ENCODE measurements at places on chromosomes 4 and X.

GRCh38 chr4:121709766-121710405, 13.1 kb upstream of the ANXA5 start:
- DNase-seq = no peak

DNA sequence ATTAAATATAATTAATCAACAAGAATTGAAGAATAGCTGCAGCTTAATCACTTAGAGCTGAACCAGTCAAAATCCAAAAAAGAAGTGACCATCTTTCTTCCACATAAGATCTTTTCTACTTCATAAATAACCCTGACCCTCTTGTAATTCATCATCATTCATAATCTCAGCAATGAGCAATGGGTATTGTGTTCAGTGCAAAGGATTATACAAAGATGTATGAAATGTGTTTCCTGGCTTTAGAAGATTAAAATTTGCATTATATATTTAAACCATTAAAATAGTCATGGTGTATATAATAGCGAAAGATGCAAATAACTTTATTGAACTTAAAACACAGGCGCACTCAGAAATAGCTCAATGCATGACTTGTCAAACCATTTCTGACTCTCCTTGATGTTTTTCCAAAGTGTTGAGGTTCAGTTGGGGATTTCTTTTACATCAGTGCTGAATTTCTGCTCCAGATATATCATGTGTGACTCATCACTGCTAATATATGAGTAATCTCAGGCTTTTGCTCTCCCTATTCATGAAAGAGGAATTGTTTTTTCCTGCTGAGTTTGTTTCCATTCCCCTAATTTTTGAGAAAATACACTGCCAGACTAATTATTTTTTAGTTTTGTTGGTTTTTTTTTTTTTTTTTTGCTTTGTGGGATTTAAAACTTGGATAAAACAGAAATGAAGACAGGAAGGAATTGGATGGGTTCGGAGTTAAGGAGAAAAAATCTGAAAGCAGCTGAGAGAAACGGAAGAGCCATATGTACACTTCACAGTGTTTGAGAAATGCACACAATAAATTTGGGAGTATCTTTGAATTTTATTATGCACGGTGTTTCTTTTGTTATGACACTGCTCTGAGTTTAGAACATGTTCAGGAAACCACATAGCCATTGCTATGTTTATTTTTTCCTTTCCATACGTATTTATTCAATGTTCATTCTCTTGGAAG, 290.1 kb upstream of the PCDH7 start:
- DNase-seq = no peak

DNA sequence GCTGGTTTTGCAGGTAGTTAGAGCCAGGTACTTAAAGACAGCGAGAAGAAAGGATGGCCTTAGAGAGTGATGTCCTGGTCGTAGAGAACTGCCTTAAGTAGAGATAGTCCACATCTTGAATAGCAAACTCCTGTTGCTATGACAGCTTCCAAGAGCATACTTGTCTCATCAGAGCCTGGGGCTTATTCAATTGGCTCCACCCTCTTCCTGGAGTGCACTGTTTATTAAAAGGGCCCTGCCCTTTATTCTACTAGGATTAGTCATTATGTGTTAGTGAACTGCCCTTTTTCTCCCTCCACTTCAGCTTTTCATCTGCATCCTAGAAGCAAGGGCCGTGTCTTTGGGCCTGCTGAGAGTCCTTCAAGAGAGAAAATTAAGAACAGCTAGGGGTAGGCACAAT, 94.5 kb upstream of the EOLA2 start:
- no peak for DNase-seq

DNA sequence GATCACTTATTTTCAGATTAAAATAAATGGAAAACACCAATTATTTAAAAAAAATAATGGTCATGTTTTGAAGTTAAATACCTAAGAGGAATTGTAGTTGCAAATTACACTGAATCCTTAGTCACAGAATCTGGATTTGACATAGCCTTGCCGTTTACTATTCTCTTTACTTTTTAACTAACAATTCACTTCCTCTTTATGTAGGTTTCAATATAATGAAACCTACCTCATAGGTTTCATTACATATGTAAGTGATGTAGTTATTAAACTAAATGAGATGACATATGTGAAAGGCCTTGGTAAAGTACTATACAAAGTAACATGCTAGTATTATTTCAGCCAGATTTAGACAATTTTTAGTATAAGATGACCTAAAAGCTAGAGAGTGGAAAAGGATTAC, 6.5 kb downstream of the SPP1 start:
- DNase-seq = no peak

GRCh38 chr4:111630705-111631104, 514.5 kb upstream of the FAM241A start:
- no peak for DNase-seq

DNA sequence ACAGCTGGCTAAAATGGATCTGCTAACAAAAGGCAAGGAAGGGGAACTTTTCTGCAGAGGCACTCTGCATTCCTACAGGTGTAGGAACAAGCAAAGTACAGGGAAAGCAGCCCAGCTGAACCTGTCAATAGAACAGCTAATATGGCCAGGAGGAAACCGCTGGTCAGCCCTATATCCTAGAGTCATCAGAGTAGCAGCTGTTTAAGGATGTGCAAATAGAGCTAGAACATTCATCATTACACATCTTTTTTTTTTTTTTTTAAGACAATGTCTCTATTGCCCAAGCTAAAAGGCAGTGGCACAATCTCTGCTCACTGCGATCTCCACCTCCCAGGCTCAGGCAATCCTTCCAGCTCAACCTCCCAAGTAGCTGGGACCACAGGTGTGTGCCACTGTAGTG, 163.0 kb downstream of the BTC start:
- no peak for DNase-seq

DNA sequence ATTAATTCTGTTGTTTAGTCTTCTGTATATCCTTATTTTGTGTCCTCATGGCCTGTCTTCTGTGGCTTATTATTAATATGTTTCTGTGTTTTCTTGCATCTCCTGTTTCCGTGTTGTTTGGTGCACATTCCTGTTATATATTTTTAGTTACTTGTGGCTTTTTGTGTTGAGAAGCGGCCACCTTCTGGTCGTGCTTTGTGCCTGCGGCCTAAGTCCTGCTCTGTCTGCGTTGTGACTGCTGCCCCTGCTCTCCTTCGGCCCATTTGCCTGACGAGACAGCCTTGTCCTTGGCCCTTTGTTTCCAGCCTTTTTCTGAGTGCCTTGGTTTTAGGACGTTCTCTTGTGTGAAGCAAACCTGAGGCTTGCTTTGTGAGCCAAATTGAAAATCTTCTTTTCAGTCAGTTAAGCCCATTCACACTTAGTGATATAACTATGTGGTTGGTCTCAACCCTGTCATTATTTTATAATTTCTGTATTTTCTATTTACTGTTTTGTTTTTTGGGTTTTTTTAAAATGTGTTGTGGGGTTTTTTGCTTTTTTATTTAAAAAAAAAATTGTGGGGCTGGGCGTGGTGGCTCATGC, 43.8 kb downstream of the TNIP2 start:
- DNase-seq = no peak

DNA sequence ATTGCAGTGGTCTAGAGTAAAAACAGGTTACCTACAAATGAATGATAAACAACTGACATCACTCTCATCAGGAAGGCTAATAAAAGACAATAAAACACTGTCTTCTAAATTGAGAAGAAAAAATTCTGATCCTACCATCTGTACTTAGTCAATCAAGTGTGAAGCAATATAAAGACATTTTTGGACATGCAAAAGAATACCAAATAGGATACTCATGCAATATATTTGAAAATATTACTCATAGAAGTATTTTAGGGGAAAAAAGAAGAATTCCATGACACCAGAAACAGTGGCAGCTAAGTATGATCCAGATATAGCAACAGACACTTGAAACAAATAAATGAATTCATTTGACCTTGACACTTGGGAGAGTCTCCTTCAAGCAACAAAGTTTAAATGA, 63.8 kb upstream of the FAM120C start:
- DNase-seq = no peak

- DNase-seq = no peak
Observed at GRCh38 chr4:174274436-174274835, 9.0 kb downstream of the FBXO8 start.

GRCh38 chr4:165656829-165657490, 216.1 kb upstream of the TLL1 start:
- DNase-seq = no peak

- no peak for DNase-seq
Observed at GRCh38 chr4:140302151-140302859, 71.1 kb upstream of the SCOC start.

DNA sequence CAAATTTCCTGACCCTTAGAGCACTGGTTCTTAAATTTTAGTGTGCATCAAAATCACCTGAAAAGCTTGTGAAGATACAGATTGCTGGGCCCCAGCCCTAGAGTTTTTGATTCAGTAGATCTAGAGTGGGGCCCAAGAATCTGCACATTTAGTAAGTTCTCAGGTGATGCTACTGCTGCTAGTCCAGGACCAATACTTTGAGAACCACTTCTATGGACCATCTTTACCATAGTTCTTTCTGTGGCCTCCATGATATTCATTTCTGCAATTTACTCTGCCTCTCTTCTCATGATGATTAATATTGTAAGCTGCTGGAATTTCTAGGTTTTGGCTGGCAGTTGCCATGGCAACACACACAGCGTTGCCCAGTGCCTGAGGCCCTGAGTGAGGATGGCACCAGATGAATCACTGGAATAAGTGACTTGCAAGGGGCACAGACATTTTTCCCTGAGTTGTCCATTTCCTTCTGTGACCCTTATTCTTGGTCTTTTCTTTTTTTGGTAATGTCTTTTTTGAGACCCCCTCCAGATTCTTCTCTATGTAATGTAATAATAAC, 83.6 kb downstream of the PPP1R2C start:
- no peak for DNase-seq

DNA sequence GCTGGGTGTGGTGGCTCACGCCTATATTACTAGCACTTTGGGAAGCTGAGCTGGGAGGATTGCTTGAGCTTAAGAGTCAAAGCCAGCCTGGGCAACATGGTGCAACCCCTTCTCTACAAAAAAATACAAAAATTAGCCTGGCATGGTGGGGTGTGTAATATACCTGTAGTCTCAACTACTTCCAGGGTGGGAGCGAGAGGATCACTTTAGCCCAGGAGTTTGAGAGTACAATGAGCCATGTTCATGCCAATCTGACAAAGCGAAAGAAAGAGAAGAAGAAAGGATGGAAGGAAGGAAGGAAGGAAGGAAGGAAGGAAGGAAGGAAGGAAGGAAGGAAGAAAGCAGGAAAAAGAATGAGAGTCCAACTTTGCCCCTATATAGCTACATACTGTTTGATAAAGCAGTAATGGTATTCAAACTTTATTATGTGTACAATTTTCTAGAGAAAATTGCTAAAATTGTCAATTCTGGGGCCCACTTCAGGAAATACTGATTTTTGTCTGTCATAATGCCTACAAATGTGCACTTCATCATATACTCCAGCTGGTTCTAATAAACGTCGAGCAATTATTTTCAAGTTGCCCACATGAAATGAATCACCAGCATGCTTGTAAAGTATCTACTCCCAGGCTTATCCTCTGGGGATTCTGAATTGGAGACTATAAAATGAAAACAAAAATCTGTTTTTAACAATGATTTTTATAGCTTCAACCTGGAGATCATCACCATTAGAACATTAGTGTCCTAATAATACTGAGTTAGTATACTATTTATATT, 132.3 kb downstream of the NDST4 start:
- DNase-seq = no peak

- DNase-seq = no peak
Observed at GRCh38 chr4:48255959-48256342, 13.7 kb downstream of the TEC start.

GRCh38 chrX:39399387-39399786, 598.1 kb downstream of the MID1IP1 start:
- no peak for DNase-seq

DNA sequence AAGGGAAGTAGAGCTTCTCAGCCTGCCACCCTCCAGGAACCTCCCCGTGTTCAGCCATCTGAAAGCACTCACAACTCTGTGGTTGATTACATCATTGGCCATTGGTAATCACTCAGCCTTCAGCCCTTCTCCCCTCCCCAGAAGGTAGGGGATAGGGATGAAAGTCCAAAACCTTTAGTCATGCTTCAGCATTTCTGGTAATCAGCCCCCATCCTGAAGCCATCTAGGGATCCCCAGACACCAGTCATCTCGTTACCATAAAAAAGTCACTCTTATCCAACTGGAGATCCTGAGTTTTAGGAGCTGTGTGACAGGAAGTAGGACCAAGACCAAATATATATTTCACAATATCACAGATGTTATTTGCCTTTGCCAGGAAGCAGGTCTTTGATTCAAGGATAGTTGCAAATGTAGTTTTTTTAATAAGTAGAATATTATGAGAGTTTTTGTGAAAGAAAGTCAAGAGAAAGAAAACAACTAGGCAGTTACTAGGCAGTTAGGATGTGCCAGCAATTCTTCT, 364.6 kb upstream of the NOCT start:
- DNase-seq = no peak

DNA sequence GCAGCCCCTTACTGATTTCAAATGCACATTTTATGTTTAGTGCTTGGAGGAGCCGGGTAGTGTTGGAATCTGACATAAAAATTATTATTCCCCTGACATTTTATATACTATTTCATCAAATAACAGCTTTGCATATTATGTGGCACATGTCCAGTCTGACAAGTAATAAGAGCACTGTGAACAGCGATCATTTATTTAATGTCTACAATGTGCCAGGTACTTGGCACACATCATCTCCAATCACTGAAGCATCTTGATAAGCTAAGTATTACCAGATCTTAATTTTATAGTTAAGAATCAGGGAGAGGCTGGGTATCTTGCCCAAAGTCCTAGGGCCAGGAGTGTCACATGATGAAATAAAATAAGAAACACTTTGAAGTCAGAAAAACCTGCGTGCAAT, 197.2 kb downstream of the NR3C2 start:
- no peak for DNase-seq

DNA sequence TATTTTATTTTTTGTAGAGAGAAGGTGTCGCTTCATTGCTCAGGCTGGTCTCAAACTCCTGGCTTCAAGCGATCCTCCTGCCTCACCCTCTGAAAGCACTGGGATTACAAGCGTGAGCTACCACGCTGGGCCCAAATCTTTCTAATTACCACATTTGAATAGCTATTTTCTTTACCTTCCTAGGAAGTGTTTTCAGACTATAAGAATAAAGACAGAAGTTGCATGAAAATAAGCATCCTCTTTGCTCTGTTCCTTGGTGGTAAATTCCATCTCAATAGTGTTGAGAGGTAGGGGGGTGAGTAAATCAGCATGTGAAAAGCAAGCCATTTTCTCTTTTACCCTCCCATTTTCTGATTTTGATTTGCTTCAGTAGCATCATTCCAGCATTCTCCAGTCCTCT, 122.4 kb downstream of the LARP7 start:
- DNase-seq = no peak

- no peak for DNase-seq
Observed at GRCh38 chr4:146124023-146124680, 51.4 kb upstream of the LSM6 start.

- no peak for DNase-seq
Observed at GRCh38 chrX:130125091-130125874, 15.0 kb upstream of the ELF4 start.

DNA sequence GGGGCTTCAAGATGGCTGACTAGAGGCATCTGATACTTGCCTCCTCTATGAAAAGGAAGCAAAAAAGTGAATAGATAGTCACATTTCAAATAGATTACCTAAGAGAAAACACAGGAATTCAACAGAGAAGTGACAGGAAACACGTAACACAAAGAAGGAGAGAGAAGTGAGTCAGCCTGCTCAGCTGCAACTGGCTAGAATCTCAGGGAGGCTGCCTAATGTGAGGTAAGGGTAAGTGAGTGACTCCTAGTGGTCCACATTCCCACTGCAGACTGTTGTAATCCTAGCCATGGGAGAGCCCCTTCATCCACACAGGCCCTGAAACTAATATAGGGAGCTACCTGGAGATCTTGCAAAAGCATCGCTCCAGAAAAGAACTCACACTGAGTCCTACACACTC, 179.2 kb downstream of the SLC7A11 start:
- DNase-seq = no peak

- no peak for DNase-seq
Observed at GRCh38 chrX:136047016-136047642, 61.9 kb downstream of the SLC9A6 start.

All from cortex of kidney (tissue), 1 donor.